ENCODE measurements at places on chromosomes 2 and 18.
A peak's percentile ranks its signal among the peaks of the same experiment; 100 is the strongest.

GRCh38 chr2:156054983-156055382, 277.5 kb downstream of the NR4A2 start:
- no peak for DNase-seq

- DNase-seq, result no peak
Observed at GRCh38 chr2:239178954-239179353, 221.9 kb downstream of the HDAC4 start.

DNA sequence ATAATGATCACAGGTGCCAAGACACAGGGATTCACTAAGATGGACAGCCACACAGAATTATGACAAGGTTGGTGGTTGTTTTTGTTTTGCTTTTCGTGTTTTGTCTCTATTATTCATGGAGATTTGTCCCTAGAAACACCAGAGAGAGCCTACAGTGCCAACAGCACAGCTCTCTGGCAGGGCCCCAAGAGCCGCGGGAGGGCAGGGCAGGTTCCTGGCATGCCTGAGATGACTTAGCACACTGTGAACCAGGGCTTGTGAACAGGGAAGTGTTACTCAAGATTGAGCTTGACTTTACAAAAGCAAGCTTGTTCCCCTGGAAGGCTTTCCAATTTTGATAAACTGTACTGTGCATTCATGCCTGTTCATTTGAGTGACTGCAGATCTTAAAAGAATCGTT, 437.4 kb upstream of the SALL3 start:
- DNase-seq, result no peak

DNA sequence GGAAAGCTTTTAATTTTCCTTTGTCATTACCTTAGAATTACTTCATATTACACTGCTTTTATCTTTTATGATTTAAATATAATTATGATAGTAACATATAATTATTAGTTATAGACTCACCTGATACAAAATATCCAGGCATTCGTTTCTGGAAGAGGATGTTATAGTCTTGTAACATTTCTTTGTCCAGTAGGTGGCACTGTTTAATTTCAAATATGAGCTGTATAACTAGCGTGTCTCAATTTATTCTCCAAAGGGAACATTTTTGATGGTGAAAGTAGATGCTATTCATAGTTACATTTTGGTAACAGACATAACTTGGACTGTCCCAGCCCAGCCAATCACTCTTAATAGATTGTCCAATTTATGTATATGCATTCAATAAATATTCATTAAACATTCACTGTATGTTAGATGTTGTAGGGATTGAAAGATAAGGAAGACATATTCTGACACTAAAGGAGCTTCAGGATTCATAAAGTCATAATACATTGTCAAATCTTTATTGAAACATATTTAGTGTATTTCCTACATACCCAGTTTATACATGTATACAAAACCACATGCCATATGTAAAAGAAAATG, 19.2 kb downstream of the DAW1 start:
- DNase-seq, result no peak

DNA sequence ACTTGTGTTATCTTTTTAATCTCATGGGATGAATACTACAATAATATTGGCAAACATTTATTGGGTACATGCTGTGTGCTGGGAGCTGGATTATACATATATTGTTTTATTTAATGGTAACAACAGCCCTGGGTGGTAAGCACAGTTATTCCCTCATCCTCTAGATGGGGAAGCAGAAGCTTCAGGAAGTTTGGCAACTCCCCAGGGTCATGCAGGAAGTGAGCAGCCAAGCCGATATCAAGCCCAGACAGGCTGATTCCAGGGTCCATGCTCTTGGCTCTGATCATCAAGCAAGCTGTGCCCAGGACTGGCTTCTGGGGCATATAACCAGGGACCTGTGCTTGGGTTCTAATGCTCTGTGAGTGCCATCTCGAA, 155.8 kb downstream of the ZNF516 start:
- no peak for DNase-seq

DNA sequence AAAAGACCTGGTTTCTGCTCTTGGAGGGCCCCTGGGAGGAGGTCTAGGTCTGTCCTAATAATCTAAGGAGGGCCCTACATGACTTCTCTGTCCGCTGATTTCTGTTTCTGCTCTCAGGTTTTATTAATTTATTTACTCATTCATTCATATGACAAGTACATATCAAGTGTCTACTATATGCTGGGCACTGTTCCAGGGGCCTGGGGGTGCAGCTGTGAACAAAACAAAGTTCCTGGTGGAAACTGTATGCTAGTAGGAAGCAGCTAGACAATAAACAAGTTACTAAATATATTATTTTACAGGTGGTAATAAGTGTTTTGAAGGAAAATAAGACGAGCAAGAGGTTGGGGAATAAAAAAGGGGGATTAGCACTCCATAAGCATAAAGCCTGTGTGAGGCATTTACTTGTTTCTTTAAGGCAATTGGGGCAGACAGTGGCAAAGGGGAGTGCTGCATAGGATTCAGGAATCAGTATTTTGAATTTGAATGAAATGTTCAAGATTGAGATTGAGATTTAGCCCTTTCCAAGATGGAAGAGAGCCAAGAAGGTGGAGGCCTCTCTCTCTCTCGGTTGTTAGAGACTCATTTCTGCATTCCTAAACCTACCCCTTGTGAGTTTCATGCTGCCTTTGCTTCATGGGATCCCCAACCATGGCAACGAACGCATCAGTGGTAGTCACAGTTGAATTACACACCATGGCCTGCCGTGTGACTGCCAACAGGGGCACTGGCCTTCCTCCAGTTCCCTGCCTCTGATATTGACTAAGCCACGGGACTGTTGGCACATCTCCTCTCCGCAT, 28.3 kb downstream of the DRC1 start:
- DNase-seq, result no peak

GRCh38 chr2:131044757-131045150, 48.5 kb downstream of the FAM168B start:
- no peak for DNase-seq

- DNase-seq, result no peak
Observed at GRCh38 chr2:191220671-191221070, 24.5 kb upstream of the MYO1B start.

GRCh38 chr2:225100269-225100668, 58.0 kb upstream of the DOCK10 start:
- DNase-seq, result no peak

DNA sequence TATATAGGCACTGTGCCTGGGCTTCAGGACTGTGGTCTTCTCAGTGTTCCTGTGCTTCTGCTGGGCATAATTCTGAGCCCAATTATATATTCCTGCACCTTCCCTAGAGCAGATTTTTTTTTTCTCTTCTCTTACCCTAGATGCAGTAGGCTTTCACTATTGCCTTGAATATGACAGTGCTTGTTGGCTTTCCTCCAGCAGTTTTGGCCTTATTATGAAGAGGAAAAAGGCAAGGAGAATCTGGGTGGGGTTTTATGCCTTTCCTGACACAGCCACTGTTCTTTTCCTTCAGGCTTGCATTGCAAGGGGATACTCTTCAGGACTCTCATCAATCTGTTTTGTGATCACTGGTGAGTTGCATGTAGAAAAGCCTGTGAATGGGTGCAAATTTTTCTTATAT, 221.9 kb upstream of the CELF4 start:
- no peak for DNase-seq

- no peak for DNase-seq
Observed at GRCh38 chr2:25159949-25160348, 8.4 kb downstream of the POMC start.

- no peak for DNase-seq
Observed at GRCh38 chr2:219765231-219765911, 137.9 kb downstream of the SLC4A3 start.

DNA sequence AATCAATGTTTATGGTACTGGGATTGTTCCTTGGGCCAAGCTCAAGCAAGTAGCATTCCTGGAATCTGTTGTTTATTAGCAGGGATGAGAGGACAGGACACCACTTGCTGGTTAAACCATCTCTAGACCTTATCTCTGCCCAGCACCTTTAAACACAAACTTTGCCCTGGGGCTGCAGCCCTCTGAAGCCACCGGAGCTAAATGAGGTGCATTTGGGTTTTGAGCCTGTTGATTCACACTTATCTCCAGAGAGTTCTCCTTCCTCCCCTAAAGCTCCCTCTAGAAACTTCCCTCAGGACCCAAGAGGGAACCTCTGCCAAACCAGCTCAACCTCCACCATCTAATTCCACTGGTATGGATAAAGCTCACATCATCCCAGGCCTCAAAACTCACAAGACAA, 94.8 kb upstream of the EPAS1 start:
- DNase-seq, result no peak

- DNase-seq, result peak; percentile 50
Observed at GRCh38 chr2:216632952-216633615, at the start of gene IGFBP2. Gene IGFBP2, plus strand, starts transcription at chr2:216633420. Its CDS starts 104 bp downstream, at chr2:216633524.

Measured in liver (tissue), 10 donors.